ENCODE measurements at places on chromosomes 1 and 21. TPM values are rescaled to one million over a fixed set of nuclear protein-coding genes. Genes with fewer than 3 reads are reported as not detected.

The CLDN17 gene
- total RNA-seq: not detected

DNA sequence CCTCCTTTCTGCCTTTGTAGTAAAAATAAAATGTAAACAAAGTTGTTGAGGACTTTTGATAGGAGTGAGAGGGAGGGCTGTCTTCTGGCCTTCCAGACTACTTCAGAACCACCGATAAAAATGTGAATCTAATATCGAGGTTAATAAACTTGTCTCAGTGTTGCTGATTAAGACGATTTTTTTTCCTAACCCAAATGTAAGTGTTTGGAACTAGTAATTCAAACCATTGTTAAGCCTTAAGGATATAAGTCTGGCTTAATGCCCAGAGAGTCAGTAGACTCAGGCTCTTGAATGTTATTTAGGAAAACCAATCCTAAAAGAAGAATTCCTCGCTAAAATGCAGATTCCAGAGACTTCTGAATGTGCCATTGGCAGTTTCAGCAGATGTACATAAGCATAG lies 356.9 kb downstream of the SIPA1L2 start:
- DNase-seq: no peak

DNA sequence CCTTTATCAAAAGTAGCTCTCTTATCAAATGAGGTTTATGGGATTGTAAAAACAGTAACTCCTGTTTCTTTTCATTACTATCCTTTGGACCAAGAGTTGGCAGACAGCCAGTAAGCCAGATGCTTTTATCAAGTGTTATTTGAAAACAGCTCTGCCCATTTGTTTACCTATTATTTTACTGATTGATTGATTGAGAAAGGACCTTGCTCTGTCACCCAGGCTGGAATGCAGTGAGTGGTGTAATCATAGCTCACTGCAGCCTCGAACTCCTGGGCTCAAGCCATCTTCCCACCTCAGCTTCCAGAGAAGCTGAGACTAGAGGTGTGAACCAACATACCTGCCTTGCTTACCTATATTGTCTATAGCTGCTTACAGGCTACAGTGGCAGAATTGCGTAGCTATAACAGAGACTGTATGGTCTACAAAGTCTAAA lies 3.6 kb downstream of the PRKAB2 start:
- DNase-seq: peak; percentile 48

The EPHB2 gene
- total RNA-seq: 26.6 TPM

GRCh38 chr21:43287111-43287760 lies 118.4 kb downstream of the CRYAA start:
- DNase-seq: no peak

DNA sequence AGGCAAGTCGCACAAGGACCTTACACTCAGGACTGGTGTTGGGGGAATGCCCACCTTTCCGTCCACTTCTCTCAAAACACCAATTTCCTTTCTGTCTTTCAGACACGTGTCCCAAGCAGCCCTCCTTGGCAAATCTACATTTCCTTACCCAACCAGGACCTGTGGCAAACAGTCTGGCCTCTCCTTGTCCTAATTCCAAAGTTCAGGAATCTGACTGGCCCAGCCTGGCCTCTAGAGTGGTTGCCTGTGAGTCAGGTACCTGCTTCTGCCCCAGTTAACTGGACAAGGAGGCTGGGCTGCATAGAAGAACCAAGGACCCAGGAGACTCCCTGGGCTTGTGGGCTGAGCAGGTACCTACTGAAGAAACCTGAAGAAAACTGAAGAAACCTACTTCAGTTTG lies 34.3 kb upstream of the CITED4 start:
- no peak for DNase-seq

DNA sequence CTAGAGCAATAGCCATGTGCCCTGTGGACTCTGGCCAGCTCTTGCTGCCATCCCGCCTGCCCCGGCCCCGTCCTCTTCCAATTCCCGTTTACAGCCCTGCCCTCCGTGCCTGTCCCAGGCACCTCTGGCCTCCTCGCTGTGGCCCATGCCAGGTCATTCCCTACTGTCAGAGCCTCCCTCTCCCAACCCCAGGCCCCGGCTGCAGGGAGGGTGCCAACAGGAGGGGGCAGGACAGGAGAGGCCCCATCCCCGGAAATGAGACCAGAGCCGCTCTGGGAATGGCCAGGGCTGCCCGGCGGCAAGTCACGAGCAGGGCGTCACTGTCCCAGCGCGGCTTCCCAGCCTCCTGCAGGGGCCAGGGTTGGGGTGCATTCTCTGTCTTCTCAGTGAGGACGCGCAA lies 23.5 kb upstream of the TSPEAR start:
- no peak for DNase-seq

The KCNJ15 gene
- 0.51 TPM for total RNA-seq

The SYPL2 gene
- under 0.01 TPM for total RNA-seq

DNA sequence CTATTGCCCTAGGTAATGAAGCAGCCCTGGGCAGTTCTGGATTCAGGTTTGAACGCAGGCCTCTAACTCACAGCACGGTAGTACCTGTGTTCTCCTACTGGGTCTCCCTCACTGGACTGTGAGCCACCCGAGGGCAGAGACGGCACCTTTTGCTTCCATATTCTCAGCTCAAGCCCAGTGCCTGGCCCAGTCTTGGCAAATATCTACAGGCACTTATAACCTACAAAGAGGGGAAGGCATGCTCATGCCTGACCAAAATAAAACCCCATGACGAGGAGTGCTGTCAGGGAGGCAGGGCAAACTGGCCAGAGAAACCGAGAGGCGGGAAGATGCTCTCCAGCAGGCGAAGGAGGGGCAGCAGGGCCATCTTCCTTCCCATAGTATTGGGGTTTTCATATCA lies 91.1 kb downstream of the DDX20 start:
- no peak for DNase-seq

GRCh38 chr1:26096471-26096870 lies 15.2 kb upstream of the PDIK1L start:
- no peak for DNase-seq

DNA sequence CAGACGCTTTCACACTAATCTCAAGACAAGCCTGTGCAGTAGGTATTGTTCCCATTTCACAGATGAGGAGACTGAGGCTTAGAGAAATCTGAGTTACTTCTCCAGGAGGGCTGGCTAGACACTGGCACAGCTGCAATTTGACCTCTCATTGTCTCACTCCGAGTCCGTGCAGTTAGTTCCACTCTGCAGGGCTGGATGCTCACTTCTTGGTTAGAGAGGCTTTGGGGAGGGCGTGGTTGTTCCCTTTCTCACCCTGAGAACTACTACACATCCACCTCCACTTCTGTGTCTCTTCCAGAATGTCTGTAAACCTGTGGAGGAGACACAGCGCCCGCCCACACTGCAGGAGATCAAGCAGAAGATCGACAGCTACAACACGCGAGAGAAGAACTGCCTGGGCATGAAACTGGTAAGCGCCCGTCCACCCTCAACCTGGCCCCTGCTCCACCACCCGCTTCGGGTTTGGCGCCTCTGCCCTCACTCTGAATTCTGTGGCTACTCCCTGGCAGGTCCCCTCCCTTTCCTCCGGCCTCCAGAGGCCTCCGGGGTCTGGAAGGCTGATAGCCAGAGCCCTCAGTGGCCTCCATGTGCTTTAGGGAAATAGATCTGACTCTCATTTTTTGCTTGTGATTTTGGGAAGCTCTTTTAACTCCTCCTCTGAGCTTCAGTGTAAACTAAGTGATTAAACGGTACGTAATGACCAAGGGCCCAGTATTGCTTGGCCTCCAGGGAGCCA lies 29.1 kb downstream of the EIF2D start:
- no peak for DNase-seq

GRCh38 chr1:193143285-193143684 lies 21.5 kb downstream of the CDC73 start:
- peak; percentile 22 for DNase-seq

DNA sequence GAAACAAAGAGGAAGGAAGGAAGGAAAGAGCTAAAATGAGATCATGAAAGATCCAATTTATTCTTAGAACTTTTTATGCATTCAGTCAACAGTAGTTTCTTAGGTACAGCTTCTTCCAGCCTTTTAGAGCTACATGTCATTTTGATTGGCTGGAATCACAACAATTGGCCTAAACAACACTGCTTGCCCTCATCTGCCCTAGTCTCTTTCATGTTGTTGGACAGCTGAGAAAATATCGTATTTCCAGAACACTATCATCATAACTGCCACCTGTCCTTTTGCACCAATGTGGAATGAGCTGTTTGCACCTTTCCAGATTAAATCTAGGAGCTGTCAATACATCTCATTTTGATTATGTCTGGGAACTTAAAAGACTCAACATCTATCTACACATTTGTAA lies 161.7 kb downstream of the TGFBR3 start:
- DNase-seq: peak; percentile 15

- no peak for DNase-seq
These were observed 126.8 kb upstream of the EDN2 start for GRCh38 chr1:41611068-41611931.

GRCh38 chr1:184093071-184093470 lies 41.5 kb downstream of the TSEN15 start:
- no peak for DNase-seq

The KRTAP13-1 gene
- total RNA-seq: not detected

- DNase-seq: no peak
These were observed 15.4 kb downstream of the OVAAL start for GRCh38 chr1:180574031-180574713.

DNA sequence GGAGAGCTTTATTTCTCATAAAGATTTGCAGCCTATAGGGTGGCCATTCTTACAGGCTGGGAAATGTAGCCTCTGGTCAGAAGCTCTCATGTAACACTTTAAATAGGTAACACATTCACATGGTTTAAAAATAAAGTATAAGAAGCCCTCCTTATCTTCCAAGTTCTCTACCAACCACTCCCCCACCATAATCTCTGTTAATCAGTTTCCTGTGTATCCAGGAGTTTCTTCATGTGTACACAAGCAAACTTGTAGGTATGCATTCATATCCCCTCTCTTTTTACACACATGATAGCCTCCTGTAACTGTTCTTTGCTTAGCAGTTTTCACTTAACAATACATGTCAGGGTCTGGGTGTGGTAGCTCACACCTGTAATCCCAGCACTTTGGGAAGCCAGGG lies 4.9 kb upstream of the STMN1 start:
- no peak for DNase-seq

The LCE1D gene
- not detected for total RNA-seq

DNA sequence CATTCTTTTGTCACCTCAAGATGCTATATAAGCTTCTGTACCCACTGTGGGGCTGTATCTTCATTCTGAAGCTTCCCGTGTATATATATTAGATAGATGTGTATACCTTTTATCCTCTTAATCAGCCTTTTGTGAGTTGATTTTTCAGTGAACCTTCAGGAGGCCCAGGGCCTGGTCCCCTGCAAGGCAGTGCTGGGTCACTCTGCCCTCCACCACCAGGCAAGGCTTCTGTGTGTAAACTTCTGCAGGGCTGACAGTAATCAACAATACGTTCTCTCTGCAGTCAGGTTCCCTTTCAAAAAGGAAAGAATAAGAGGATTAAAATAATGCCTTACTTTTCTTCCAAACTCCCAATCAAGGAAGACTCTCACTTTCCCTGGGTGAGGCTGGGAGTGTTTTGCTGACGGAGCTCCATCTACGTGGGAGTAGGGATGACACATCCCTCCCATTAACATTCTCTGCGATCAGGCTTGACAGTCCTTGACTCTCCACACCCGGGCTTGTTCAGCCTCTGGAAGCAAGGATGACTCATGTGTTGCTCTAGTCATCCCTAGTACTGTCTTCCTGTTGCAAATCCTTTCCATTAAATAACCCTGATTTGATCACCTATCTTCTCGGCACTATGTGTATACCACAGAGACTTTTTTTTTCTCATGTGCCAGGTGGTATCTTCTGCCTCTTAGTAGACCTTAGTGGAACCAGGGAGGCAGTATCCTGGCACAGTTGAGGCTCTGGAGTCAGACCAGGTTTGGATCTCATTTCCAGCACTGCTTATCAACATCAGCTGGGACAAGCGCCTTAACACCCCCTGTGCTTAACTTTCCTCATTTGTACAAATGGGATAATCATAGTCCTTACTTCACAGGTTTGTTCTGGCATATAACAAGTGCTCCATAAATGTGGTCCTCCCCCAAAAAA lies 70.3 kb upstream of the KCNK1 start:
- DNase-seq: no peak

DNA sequence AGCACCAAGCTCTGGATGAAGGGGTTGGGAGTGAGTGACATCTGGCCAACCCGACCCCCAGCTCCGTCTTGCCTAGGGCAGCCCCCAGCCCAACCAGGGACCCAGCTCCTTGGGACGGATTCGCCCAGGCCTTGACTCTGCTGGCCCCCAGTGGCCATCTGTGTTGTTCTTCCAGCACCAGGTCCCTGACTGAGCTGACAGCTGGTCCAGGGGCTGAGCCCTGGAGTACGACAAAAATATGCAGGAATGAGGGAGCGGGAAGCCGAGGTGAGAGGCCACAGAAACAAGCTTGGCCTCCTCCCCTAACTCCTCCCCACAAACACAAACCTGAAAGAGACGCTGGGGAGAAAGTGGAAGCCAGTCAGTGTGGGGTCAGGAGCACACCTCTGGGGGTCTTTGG lies 55.0 kb upstream of the PAX7 start:
- DNase-seq: no peak

- no peak for DNase-seq
These were observed 17.1 kb downstream of the COL6A2 start for GRCh38 chr21:46114963-46115362.

DNA sequence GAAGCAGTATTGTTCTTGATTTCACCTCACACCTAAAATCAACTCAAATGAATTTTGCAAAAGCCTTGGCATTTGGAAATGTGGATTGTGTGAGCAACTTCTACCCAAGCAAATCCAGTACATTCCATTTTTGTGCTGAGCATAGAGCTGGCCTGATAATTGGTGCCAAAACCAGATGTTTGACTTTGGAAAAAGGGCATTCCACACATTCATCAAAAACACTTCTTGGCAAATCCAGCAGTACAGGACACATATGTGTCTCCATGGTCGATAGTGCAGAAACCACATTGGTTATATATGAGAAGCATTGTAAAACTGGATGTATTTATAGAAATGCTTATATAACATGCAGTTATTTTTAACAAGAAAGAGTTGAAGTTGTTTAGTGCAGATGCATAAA lies 210.4 kb downstream of the KCNK2 start:
- no peak for DNase-seq

- no peak for DNase-seq
These were observed 207.0 kb upstream of the MAP1LC3C start for GRCh38 chr1:242205622-242206489.

The FMO5 gene
- total RNA-seq: 1.2 TPM

DNA sequence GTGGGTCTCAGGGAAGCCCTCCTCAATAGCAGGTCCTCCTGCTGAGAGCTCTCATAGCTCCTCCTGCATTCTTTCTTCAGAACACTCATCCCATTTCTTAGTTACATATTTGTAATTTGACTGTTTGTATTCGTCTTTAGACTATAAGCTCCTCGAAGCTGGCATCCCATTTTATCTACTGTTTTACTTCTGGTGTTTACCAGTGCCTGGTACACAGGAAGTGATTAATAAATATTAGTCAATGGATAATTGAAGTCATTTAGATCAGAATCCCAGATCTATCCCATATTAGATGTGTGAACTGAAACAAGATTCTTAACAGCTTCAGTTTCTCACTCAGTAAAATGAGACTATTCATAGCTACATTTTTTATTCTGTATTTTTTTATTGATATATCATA lies 88.7 kb downstream of the PLPP3 start:
- no peak for DNase-seq

- DNase-seq: no peak
These were observed 119.4 kb upstream of the SLC45A1 start for GRCh38 chr1:8198522-8198921.

The ZBTB37 gene
- total RNA-seq: 2.1 TPM

The SPATA21 gene
- not detected for total RNA-seq

GRCh38 chr1:202374099-202374498 lies 25.6 kb downstream of the PPP1R12B start:
- no peak for DNase-seq

The C1orf94 gene
- total RNA-seq: not detected

The ZNF684 gene
- total RNA-seq: 2.1 TPM

The CD1D gene
- total RNA-seq: 0.13 TPM

- DNase-seq: peak; percentile 55
These were observed 1.2 kb upstream of the LHX9 start for GRCh38 chr1:197915862-197916499.

Measured in dermis microvascular lymphatic vessel endothelial cell (primary cell).